ENCODE measurements at places on chromosomes 13 and 19. TPM values are rescaled to one million over a fixed set of nuclear protein-coding genes. Genes with fewer than 3 reads are reported as not detected.
A peak's percentile ranks its signal among the peaks of the same experiment; 100 is the strongest.

DNA sequence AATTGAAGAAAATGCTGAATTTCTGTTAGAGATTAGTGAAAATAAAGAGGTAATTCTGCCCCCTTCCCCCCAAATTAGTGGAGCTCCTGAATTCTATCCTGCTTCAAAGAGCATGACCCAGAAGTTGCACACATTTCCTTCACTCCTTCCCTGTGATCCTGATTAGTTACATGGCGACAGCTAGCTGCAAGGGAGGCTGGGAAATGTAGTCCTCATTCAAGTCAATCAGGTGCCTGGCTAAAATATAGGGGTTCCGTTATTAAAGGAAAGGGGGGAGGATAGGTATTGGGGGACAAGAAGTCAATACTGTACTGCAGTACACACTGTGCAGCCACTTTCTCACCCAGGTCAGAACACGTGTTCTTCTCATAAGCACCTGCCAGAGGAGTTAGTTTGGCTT, 65.8 kb downstream of the SIPA1L3 start:
- no peak for DNase-seq

DNA sequence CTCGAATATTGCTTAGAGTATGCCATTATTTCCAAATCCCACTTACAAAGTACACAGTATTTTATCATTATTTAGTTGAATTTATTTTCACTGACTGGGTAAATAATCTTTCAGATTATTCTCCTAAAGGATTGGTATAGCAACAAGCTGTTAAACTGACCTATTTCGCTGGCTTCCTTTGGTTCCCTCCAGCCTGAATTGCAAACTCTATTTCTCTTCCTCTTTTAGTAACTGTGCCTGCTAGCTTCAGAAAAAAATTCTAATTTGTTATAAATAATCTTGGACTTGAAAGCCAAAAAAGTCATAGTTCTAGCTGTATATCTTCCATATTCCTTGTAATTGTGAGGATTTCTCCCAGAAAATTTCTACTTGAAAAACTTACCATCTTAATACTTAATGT, 15.0 kb upstream of the CCNA1 start:
- DNase-seq = no peak

The IGSF23 gene
- not detected for total RNA-seq

- peak; percentile 96 for DNase-seq
Measured at GRCh38 chr19:56314381-56315076, at the start of gene ZSCAN5A. Gene ZSCAN5A (minus strand): TSS chr19:56314839. CDS start chr19:56225046, 89,793 bp downstream.

The GTF2F1 gene
- 68.3 TPM for total RNA-seq

The CYP2F1 gene
- not detected for total RNA-seq

DNA sequence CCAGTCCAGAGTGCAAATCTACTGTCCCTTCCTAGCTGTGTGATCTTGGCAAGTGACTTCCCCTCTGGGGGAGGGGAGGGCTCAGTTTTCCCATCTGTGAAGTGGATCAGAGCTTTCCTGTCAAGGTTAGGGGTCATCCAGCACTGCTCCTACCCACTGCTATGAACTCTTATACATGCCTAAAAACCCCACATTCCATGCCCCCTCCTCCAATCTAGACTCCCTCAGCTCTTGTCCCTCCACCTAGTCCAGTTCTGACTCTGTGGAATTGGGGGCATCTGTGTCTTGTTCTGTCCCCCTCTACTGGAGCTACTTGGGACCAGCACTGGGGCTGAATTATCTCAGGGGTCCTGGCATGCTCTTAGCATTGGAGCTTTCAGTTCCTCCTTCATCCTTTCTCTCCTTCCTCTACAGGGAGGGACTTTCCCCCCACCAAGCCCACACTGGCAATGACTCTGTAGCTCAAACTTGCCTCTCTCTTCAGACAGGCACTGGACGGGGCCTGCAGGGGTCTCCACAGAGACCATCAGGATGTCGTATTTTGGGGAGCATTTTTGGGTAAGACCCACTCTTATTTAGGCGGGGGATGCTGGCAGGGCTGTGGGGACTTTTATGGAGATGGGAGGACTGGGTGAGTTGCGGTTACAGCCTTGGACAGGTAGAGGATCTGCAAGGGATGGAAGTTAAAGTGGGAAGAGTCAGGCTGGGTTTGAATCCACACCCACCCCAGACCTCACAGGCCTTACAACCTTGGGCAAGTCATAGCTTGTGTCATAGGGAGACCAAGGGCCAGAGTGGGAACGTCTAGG, 3.6 kb downstream of the FCHO1 start:
- no peak for DNase-seq

DNA sequence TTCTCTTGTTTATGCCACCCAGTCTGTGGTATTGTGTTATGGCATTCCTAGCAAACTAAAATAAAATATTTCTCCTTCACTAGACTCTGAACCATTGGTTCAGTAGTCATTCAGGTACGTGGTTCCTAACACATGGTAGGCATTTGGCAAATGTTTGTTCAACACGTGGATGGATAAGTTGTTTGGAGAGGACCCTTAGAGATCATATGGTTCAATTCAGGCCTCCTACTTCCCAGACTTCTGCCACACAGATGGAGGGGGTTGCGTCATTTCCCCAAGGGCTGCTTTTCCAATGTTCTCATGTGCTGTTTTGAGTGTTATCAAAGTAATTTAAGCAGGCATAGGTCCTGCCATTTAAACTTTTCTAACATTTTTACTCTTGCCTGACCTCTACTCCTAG, 6.7 kb downstream of the CXCL17 start:
- no peak for DNase-seq

GRCh38 chr13:21463424-21463823, 4.3 kb upstream of the ZDHHC20 start:
- no peak for DNase-seq

DNA sequence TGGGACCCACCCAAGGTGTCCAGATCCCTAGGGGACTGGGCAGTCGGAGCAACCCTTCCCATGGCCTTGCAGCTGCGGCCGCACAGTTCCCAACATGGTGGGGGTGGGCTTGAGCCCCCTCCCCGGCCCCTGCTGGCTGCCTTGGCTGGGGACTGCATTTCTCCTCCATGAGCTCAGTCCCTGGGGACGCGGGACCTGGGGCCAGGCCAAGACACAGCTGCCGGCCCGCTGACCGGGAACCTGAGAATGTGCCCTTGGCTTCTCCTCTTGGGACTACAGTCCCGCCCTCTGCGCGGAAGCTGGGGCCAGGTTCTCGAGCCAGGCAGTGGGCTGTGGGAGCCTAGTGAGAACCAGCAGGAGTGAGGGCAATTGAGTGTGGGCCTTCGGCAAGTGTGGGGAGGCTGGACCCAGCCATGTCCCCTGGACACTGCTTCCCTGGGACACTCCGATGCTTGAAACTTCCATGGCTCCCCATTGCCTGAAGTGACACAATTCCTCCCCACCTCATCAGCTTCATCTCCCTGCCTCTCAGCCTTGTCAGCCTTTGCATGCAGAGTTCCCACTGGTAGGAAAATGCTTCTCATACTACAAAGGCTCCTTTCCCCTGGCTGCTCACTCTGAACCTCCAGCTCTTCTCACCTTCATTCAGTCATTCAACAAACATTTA, 13.1 kb upstream of the NOTCH3 start:
- no peak for DNase-seq

The ACP5 gene
- total RNA-seq = 3.9 TPM

GRCh38 chr13:40228496-40228895, 437.9 kb downstream of the FOXO1 start:
- no peak for DNase-seq

The KBTBD6 gene
- total RNA-seq = 11.3 TPM

The ZNF135 gene
- 12.5 TPM for total RNA-seq

All from mesothelial cell of epicardium (in vitro differentiated cells).